ENCODE measurements at places on chromosomes 12 and 14.

DNA sequence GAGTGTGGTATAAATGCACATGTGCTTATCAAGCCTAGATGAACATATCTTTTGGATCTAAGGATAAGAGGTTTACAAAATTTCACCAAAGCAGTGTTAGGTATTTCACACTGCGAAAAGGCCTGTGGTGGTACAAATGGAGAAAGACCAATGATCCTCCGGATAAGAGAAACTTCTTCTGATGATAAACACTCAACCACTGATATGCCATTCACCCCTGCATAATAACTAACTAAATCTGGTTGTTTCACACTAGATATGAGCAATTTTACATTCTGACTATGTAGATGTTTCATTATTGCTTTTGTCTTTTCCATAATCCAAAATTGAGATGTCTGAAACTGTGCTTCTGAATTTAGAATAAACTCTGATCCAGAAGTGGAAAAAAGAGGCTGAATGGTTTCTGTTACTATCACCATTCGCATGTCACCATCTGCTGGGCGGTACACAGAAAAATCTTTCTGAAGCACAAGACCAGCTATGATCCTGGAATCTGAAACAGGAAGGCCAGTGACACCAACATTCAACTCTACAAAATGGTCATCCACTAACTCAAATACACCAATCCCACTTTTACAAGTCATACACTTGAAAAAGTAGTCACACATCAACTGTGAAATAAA is 1.3 kb downstream of the BBS10 start:
- DNase-seq, result no peak

DNA sequence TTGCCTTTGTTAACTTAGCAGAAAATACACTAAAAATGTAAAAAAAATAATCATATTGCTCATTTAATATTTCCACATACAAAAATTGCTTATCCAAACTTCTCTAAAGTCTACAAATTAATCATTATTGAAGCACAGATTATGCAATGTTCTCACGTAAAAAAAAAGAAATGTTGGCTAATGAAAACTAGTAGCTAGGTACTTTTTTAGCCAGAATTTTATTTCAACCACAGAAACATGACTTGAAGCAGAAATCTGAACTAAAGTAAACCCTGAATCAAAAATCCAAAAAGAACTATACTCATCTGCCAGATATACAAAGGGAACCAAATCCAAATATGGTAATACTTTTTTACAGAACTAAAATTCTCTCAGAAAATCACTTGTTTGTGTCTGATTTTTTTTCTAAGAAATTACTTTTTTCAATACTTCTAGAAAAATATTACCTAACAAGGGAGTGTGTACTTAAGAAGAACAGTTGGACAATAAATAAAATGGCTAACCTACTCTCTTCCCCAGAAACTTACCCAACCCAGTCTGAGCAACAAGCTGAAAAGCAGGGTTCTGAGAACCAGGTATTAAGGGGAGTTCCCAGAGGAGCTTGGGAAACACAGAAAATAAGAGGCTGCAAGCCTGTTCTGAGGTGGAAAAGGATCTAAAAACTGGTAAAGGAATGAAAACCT is 78.4 kb upstream of the RAP1B start:
- DNase-seq, result no peak

DNA sequence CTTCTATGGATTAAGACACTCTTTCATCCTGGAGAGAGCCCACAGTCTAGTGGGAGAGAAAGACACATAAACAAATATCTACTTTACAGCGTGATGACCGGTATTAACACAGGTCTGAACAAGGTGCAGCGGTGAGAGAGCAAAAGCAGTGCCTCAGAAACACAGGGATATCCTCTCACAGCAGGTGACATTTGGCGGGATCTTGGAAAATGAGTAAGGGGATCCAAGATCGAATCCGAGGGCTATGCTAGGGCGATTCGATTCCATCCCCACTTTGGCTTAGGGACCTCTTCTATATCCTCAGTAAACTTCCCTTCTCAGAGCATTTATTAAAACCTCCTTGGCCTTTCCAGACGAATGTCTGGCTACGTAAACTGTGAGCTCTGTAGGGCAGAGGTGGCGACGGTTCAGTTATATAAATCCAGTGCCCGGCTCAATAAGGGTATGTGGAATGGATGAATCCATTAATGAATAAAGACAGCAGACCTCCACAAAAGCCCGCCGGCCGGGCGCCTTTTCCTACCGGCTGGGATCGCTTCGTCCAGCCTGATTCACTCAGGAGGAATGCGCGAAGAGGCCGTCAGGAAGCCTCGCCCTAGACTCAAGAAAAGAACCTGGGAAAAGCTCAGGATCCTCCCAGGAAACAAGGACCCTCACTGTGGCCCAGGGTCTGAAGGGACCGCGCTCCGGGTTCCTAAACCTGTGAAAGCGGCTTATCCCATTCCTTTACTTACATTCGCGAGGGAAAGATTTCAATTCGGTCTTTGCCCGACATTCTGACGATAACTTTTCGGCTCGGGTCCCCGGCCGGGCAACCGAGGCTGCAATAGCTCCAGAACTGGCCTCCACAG is 455 bp downstream of the ATP6V1D start:
- DNase-seq, result no peak

- DNase-seq, result no peak
Measured at GRCh38 chr12:38813923-38814322, 91.5 kb downstream of the CPNE8 start.

GRCh38 chr14:77026930-77027537 is 1.5 kb downstream of the IRF2BPL start:
- peak; percentile 50 for DNase-seq

DNA sequence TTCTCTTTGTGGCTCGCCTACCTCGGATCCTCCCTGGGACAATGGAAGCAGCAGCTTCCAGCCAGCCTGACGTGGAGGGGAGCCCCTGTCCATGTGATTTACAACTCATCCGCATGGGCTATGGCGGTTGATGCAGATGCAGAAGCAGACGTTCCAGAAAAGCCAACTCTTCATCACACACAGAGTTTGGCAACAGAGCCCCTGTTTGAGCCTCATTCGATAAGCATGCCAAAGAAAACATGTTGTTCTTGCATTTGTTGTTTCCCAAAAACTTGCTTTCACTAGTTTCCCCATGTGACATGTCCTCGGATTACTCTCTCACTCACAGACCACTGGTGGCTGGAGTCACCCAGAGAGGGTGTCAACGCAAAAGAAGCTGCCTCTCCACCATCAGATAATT is 16.4 kb upstream of the TC2N start:
- no peak for DNase-seq

- no peak for DNase-seq
Measured at GRCh38 chr14:63465347-63465746, 77.8 kb downstream of the PPP2R5E start.

GRCh38 chr12:51848841-51849735 is 570 bp upstream of the FIGNL2 start:
- no peak for DNase-seq

- DNase-seq, result no peak
Measured at GRCh38 chr12:103855896-103856657, 15.0 kb upstream of the NT5DC3 start.

- no peak for DNase-seq
Measured at GRCh38 chr14:50362764-50363713, 33.6 kb downstream of the CDKL1 start.

DNA sequence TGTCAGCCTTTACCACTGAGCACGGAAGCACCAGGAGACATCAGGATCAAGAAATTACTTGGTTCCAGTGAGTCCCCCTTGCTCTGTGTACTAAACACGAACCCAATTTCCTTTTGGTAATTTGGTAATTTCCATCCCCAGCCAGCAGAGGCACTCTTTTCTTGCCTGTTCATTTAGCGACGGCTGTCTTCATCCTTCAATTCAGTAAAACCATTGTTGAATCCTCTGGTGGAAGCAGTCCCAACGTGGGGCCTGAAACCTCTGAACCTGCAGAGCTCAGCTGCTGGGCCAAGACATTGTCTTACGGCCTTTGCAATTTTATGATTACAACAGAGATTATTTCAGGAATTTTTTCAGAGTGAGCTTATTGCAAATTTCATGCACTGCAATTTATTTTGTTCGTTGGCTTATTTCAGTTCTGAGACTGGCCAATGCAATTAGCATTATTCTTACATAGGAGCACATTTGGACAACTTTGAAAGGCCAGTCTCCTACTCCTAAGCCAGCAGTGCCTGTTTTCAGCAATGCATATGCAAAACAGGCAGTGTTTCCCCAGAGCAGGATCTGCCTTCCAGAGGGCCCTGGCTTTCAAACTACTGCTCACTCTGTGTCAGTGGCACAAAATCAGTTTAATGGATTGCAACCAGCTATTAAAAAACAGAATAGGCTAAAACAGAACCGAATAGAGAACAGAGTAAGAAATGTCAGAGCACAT is 372.9 kb upstream of the TMEM132C start:
- no peak for DNase-seq

DNA sequence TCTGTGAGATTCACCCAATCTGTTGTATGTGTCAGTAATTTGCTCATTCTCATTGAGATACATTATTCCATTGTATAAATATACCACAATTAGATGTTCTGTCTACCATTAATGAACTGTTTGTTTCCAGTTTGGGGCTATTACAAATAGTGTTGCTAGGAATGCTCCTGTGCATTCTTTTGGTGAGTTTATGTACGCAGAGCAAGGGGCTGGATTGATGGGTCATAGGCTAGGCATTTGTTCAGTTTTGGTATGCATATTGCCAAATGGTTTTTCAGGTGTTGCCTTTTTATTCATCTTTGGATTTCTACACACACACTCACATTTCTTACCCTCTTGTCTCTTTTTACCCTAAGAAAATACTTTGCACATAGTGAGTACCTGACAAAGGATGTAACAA is 93.4 kb downstream of the GPATCH2L start:
- DNase-seq, result no peak

DNA sequence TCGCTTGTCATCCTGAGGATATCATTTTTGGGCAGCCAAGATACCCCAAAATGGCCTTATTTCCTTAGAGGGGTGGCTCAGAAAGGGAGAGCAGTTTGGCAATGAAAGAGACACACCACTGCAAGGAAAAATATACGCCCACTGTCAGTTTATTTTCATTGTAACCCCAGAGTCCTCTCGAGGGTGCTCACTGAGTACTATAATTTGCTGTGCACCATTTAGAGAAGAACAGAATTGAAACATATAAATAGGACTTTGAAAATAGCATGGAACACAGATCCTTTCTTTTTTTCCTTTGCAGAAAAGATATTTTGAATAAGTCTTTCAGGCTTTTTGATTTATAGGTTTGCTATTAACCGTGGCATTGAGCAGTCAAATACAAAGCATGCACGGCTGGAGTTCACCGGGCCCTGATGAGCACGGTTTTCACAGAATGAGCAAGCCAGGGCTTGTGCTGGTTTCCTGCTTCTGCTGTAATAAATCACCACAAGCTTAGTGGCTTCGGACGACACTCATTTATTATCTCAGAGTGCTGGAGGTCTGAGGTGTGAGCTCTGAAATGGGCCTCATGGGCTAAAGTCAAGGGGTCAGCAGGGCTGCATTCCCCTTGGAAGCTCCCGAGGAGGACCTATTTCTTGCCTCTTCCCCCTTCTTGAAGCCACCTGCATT is 152.3 kb downstream of the ZNF664 start:
- DNase-seq, result no peak

DNA sequence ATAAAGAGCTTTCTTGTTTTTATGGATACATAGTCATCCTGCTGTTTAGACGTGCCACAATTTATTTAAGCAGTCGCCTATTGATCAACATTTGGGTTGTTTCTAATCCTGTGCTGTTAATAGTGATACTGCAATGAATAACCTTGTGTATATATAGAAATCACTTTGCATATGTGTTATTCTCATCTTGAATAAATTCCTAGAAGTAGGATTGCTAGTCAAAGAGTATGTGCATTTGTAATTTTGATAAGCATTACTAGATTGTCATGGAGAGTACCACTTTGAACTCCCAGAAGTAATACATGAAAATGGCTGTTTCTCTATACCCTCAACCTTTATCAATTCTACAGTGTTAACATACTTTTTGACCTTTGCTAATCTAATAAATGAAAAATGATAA is 44.9 kb upstream of the KCNH3 start:
- DNase-seq, result no peak

DNA sequence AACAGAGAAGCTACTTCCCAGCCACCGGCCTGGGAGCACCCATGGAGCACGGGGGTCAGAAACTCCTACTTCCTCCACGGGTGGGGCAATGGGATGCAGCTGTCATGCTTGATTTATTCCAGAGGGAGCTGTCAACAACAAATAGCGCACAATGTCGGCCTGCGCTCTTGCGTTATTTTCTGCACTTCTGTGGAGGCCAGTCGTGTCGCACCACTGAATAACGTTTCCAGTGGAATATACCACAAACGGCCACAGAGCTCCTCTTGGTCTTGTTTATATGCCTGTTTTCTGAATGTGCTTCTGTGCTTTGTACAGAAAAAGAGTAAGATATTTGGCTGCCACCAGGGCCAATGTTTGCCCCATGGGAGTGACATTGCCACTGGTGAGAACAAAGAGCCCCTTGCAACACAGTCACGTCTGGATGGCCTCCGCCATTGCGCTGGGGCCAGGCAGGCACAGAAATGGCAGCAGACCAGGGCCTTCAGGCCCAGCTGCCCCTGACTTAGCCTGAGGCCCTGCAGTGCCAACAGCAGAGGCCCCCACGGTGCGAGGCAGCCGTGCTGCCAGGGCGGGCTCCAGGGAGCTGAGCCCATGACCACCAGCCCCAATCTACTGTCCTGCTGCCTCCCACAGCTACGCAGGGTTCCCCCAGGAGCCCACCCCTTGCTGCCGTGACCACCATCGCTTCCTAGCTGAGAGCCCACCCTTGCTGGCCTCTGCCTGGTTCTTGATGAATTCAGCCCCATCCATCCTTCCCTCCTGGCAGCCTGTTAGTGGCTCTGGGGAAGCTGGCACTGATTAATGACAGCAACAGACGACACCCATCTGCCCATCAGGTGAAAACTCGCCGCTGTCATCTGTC is 28.9 kb upstream of the TMEM179 start:
- peak; percentile 57 for DNase-seq

GRCh38 chr12:125395583-125396215 is 330.5 kb downstream of the AACS start:
- DNase-seq, result no peak

- peak; percentile 23 for DNase-seq
Measured at GRCh38 chr12:6430124-6430989, 14.4 kb upstream of the CD27 start.

DNA sequence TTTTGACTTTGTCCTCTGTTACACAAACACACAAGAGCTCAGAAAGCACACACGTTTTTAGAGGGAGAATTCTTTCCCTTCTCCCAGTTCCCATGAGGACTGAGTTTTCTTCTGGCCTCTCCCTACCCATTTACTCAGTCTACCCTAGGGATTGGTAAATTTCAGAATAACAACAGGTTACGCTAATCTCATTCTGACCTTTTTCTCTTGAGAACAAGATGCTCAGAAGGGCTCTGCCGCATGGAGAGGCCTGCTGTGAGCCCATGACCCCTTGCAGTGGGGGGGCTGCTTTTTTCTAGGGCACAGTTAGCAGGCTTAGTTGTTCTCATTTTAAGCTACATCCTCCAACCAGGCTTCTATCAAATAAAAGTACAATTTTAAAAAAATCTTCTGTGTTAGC is 69.5 kb downstream of the GPR135 start:
- no peak for DNase-seq

DNA sequence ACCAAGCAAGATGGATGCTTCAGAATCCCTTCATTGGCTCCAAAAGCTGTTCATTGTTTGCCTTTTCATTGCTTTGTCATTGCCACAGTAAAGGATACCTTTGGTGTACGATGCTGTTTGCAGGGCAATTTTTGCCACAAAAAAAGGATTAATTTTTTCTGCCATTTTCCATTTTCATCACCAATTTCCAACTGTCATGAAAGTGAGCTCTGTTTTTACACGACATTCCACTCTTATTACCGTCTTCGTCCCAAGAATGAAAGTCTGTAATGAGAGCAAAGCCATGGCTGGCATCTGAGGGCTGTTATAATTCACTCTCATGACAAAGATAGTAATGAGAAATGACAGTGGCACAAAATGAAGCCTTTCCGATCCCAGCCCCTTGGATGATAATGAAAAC is 272.7 kb upstream of the DCN start:
- DNase-seq, result no peak
